ENCODE measurements at places on chromosomes 7 and 10.
A peak's percentile ranks its signal among the peaks of the same experiment; 100 is the strongest.

GRCh38 chr7:25812086-25812850 is 339.7 kb upstream of the NFE2L3 start:
- DNase-seq: no peak

- DNase-seq: no peak
Observed at GRCh38 chr10:11586170-11586569, 25.3 kb downstream of the USP6NL start.

DNA sequence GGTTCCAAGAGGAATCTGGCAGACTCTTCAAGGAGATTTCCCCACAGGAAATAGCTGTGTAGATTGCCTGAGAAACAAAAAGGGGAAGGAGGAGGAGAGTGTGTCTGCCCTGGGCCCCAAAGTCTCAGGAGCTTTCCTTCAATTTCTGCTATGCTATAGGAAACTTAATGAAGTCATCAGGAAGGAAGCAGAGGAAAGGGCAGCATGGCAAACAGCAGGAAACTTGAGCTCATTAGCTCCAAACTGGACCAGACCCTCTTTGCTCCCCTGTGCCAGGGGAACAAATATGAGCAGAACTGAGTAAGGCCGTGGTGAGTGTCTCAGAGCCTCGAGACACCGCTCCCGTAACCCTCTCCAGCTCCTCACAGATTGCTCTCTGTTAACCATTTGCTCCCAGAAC is 4.8 kb upstream of the KCNIP2 start:
- no peak for DNase-seq

- no peak for DNase-seq
Observed at GRCh38 chr10:60849740-60850139, 71.5 kb downstream of the CDK1 start.

DNA sequence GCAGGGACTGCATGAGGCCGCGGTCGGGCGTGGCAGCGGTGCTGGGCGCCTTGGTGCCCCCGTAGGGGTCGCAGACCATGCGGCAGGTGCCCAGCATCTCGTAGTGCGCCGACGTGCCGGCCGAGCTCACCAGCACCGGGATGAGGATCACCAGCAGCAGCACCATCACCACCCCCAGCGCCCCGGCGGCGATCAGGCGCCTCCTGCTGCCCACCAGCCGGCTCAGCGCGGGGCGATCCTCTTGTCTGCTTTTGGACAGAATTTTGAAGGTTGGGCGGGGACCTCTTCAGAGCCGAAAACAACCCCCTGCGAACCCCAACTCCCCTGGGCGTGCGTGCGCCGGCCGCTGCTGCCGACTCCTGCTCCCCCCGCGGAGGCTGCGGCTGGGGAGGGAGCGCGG is 779 bp downstream of the C1QL3 start:
- no peak for DNase-seq

- no peak for DNase-seq
Observed at GRCh38 chr10:43336641-43337318, 34.7 kb upstream of the FXYD4 start.

DNA sequence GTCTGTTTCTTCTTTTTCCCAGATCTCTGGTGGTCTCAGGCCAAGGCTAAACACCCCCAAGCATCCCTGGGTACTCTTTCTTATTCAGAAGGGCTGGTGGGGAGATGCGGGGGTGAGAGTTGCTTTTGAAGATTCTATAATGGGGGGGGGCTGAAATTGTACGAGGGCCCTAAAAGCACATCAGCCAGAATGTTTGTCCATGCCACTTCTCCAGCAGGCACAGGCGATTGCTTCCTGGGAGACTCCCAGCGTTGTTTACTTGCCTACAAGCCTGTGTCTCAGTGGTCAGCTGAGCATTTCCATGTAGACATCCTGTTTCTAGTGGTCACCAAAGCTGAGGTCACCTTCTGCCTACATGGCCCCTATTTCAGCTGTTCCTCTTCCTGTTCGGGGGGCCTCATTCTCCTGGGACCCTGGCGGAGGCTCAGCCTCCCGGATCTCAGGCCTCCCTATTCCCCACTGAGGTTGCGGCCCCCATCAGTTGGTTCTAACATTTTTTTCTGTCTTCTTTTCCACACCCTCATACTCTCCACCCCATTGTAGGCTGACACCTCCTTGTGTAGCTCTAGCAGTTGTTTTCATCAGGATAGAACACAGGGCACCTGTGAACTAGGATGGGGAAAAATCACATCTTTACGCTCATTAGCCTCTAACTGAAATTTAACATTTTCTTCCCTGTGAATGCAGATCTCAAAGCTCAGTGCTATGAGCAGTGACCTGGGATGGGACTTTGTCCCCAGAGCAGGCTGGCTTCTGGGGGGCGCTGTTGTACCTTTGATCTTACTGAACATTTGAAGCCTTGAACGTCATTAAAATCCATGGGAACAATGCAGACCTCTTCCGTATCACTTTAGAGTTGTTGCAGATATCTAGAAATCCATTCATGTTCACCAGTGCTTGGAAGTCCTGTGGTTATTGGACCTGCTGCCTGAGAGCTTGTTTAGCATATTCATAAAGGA is 286.5 kb downstream of the GLRX3 start:
- no peak for DNase-seq

DNA sequence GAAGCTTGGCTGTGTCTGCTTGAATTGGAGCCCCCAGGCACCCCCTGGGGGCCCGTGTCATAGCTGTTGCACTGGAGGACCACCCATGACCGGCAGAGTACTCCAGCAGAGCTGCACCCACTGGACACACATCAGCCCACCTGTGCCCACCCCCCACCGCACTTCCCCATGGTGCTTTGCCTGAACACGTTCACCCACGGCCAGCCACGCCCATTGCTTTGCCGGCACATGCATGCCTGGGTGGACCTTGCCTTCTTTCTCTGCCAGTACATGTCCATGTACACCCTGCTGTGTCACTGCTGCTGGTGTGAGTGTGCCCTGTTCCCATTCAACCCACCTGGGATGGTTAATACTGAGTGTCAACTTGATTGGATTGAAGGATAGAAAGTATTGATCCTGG is 88.7 kb downstream of the SAMD9 start:
- no peak for DNase-seq

- DNase-seq: no peak
Observed at GRCh38 chr10:80945264-80945880, 407.7 kb downstream of the SH2D4B start.

GRCh38 chr10:24866604-24867583 is 85.5 kb downstream of the PRTFDC1 start:
- DNase-seq: peak; percentile 33

GRCh38 chr10:69051303-69051702 is 36.6 kb upstream of the SRGN start:
- peak; percentile 32 for DNase-seq

GRCh38 chr7:139682136-139683013 is 95.4 kb downstream of the HIPK2 start:
- no peak for DNase-seq

DNA sequence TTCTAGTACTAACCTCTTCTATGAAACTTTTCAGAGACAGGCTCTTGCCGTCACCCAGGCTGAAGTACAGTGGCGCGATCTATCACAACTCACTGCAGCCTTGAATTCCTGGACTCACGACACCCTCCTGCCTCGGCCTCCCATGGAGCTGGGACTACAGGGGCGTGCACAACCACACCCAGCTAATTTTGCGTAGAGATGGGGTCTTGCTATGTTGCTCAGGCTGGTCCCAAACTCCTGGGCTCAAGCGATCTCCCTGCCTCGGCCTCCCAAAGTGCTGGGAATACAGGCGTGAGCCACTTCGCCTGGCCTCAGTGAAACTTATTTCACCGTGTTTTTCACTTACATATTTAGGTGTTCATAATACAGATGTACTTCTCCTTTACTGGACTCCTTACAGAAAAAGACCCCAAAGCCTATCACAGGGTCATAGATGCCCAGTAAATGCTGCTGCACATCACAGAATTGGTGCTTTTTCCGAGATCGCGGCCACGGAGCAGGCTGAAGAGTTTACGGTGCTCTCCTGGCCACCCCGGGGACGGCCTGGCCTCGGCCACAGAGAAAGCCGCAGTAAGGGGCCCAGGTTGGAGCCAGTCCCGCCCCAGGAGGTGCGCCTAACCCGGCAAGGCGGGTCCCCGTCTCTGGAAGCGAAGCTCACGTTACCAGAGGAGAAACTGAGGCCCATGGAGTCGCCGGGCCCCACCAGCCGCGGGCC is 595 bp downstream of the TBL2 start:
- no peak for DNase-seq

- no peak for DNase-seq
Observed at GRCh38 chr10:102262744-102263370, 17.5 kb downstream of the GBF1 start.

DNA sequence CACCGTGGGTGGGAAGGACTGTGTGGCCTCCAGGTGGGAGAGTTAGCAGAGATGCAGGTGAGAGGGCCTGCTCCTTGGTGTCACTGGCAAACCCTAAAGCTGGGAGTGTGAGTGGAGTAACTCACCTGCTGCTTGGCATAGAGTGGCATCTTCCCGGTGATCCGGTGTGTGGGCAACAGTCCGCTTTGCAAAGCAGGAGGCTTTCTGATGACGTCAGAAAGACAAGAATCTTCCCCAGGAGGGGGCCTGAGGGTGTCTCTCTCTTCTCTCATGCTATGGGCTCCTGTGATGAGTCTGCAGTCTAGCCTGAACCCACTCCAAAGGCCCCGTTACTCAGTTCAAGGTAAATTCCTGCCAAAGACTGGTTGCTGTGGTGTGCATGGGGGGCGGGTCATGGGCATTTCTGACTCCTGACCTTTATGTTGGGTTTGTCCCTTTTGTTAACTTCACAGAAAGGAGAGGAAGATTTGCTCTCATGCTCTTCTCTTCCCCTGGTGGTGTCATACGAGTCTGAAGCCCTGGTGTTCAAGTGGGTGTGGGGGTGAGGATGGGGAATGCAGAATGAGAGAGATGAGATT is 187.9 kb downstream of the GATA3 start:
- DNase-seq: no peak

- DNase-seq: no peak
Observed at GRCh38 chr10:43817368-43817767, 168.7 kb upstream of the ZNF32 start.

GRCh38 chr10:104331208-104331838 is 6.9 kb downstream of the ITPRIP start:
- no peak for DNase-seq

GRCh38 chr10:116124777-116125176 is 148.2 kb downstream of the GFRA1 start:
- DNase-seq: no peak

GRCh38 chr10:45513551-45513950 is 139.5 kb downstream of the ALOX5 start:
- no peak for DNase-seq

DNA sequence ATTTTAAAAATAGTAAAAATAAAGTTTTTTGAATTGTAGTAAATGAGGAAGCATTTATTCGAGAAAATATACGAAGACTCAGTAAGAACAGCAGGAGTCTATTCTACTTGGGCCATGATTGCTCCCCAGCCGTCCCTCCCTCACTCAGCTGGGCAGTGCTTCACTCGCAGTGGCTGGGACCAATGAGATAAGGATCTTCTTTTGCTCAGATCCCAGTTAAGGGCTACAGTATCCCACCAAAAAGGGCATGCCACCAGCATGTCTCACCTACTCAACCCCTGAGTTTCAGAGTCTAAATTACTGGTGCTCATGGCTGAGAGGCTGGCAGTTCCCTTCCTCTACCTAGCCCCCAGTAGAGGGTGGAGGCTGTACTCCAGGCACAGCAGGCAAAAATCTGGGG is 455.7 kb upstream of the PFKP start:
- no peak for DNase-seq

DNA sequence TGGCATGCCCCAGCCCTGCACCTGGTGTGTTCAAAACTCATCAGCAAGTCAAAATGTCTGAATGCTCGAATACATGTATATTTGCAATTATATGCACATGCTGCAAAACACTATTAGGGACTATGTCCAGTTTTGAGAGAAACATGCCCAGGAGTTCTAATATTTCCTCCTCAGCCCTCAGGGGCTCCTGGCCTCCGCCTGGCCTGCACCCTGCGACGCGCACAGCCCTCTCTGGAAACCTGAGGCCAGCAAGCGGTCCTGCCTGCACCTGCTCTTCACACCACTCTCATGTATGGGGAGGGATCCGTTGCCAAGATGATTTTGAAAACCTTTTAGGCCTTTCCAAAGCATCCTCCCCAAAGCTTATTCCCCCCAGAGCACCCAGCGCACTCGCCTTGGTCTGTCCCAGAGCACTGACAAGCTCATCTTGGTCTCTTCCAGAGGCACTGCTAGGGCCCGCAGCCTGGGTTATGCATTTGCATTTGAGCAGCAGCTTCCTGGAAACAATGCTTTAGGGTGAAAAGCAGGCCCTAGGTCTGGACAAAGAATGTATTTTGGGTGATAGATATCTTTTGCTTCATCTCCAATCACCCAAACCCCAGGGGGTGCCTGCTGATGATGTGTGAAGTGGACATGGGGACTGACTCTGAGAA is 22.6 kb upstream of the CNPY1 start:
- peak; percentile 56 for DNase-seq

GRCh38 chr7:131109011-131109758 is 218.5 kb upstream of the MKLN1 start:
- no peak for DNase-seq

GRCh38 chr10:117363028-117363427 is 12.2 kb downstream of the PDZD8 start:
- DNase-seq: no peak
